ENCODE measurements at places on chromosomes 12 and 14.

- no peak for DNase-seq
Observed at GRCh38 chr14:50398189-50398580, 1.5 kb upstream of the CDKL1 start.

- no peak for DNase-seq
Observed at GRCh38 chr14:81927070-81927469, 393.4 kb upstream of the SEL1L start.

DNA sequence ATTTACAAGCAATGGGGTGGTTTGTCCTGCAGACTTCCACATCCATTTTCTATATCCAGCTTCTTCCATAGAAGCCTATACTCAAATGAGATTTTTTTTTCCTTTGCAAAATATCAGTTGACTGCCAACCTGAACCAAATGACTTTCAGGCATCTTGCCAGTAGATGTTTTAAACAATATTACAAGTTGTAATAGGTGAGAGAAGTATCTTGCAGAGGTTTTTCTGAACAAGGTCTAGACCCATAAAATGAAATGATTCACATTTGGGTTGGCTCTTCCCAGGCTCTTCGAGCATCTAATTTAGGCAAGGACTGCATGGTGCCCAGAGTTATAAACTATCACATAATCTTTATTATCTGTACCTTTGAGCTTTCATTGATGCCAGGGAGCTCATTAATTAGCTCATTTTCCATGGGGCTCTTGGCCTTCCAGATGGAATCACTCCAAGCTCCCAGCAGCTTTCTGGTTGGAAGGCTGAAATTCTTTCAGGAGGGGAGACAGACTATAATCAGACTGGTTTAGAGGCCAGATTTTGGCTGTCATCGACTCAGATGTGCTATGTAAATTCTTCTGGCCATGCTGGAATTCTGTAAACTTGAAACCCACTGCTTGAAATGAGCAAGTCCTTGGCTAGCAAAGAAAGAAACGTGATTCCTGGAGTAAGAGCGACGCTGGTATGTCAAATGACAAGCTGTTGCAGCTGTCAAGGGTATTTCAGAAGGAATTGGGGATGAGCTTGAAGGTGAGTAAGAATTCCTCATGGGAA is 32.2 kb upstream of the DICER1 start:
- no peak for DNase-seq

GRCh38 chr12:4984971-4985370 is 58.7 kb upstream of the KCNA5 start:
- DNase-seq, result no peak

- DNase-seq, result no peak
Observed at GRCh38 chr12:115407723-115408122, 723.7 kb upstream of the TBX3 start.

GRCh38 chr14:97283426-97283825 is 486.2 kb downstream of the VRK1 start:
- DNase-seq, result no peak

Data from activated T-helper 1 cell treated with anti-CD3 and anti-CD28 coated beads, Interleukin-2, amount 50 U/mL, for 16 hours (primary cell).